Stromal cell of bone marrow (primary cell): ENCODE measurements at places on chromosomes 16 and 17.

- DNase-seq = no peak
Measured at GRCh38 chr17:75077496-75078283, 10.1 kb upstream of the SLC16A5 start.

GRCh38 chr17:69602972-69603371 lies 188.5 kb downstream of the MAP2K6 start:
- DNase-seq = no peak

- DNase-seq = no peak
Measured at GRCh38 chr16:64962786-64963185, 159.1 kb downstream of the CDH11 start.

GRCh38 chr16:8686031-8686621 lies 11.7 kb downstream of the ABAT start:
- no peak for DNase-seq

DNA sequence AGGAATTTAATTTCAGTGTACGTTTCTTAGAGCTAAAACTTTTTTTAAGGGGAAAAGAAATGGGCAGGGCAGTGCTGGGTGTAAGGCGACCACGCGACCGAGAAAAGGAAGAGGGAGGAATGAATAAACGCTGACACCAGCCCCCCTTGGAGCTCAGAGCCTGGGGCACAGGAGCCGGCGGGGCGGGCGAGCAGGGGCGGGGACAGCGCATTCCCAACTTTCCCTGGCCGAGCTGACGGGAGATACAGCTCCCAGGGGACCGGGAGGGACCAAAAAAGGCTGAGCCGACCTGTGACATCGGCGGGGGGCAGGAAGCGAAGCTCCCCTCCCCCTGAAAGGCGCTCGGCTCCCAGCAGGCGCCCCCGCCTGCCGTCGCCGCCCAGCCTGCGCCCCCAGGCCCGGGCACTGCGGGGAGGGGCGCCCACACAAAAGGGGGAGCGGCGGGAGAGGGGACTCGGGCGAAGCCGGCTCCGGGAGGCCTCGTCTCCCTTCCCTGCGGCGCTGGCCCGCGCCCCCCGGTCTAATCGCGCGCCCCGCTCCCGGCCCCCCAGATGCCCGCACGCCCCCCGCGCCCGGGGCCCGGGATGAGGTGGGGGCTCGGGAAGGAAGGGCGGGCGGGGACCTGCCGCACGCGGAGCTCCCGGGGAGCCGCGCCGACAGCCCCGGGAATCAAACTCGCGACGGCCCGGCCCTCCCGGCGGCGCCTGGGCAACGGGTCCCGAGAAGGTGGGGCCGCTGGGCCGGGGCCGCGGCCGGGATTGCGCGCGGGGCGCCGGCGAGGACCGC lies 622 bp downstream of the CUEDC1 start:
- DNase-seq = no peak

- DNase-seq = no peak
Measured at GRCh38 chr17:69497161-69497560, 82.7 kb downstream of the MAP2K6 start.

- DNase-seq = peak; percentile 36
Measured at GRCh38 chr16:3879887-3880564, 487 bp downstream of the CREBBP start.
